NCI-H446 (cell line): ENCODE measurements at places on chromosomes 2 and 18.

- DNase-seq, result no peak
Observed at GRCh38 chr2:309148-309953, 21.5 kb upstream of the ALKAL2 start.

GRCh38 chr2:1793868-1794445 is 49.6 kb upstream of the PXDN start:
- DNase-seq, result no peak

GRCh38 chr2:1677821-1678165 is 66.5 kb downstream of the PXDN start:
- no peak for DNase-seq

GRCh38 chr2:214066862-214067261 is 344.0 kb upstream of the VWC2L start:
- no peak for DNase-seq

GRCh38 chr2:160006475-160006874 is 55.9 kb downstream of the PLA2R1 start:
- DNase-seq, result no peak

- no peak for DNase-seq
Observed at GRCh38 chr2:161367675-161368074, 48.4 kb upstream of the TBR1 start.

- DNase-seq, result no peak
Observed at GRCh38 chr2:236319036-236319435, 54.8 kb upstream of the ASB18 start.
